ENCODE measurements at places on chromosomes 11 and 22. TPM values are rescaled to one million over a fixed set of nuclear protein-coding genes. Genes with fewer than 3 reads are reported as not detected.

The CCDC188 gene
- total RNA-seq = not detected

GRCh38 chr22:39457198-39457555 is 365 bp downstream of the MGAT3 start:
- H3K27ac ChIP-seq = no peak overlapping the region
- no peaks in the 10 kb centered on the region for H3K36me3 ChIP-seq
- peaks cover 11% of the 10 kb centered on the region for H3K4me1 ChIP-seq
- DNase-seq = no peak

- no peak overlapping the region for H3K27ac ChIP-seq
- DNase-seq = no peak
- H3K4me3 ChIP-seq = no peak overlapping the region
- peaks cover 4% of the 10 kb centered on the region for H3K27me3 ChIP-seq
Observed at GRCh38 chr22:23080613-23081290, 10.4 kb downstream of the GNAZ start.

GRCh38 chr11:47443817-47444216 is 5.1 kb downstream of the RAPSN start:
- H3K4me3 ChIP-seq = no peak overlapping the region
- no peaks in the 10 kb centered on the region for H3K4me1 ChIP-seq
- no peaks in the 10 kb centered on the region for H3K36me3 ChIP-seq
- no peak for DNase-seq
- H3K27me3 ChIP-seq = no peaks in the 10 kb centered on the region
- H3K27ac ChIP-seq = no peak overlapping the region

DNA sequence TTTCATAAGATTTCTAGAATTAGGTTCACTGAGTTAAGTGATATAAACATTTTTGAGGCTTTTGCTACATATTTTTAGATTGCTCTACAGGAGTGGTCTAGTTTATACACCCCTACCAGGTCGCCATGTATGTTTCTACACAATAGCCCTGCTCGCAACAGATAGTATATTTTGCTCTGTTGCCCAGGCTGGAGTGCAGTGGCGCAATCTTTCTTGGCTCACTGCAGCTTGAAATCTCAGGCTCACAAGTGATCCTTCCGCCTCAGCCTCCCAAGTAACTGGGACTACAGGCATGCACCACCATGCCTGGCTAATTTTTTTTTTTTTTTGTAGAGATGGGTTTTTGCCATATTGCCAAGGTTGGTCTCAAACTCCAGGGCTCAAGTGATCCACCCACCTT is 10.4 kb downstream of the ZNRF3 start:
- DNase-seq = no peak
- H3K4me3 ChIP-seq = no peak overlapping the region
- no peak overlapping the region for H3K27ac ChIP-seq
- H3K4me1 ChIP-seq = peaks cover 20% of the 10 kb centered on the region
- no peaks in the 10 kb centered on the region for H3K36me3 ChIP-seq
- H3K27me3 ChIP-seq = peaks cover 6% of the 10 kb centered on the region

GRCh38 chr22:20182365-20182764 is 31.5 kb upstream of the CCDC188 start:
- no peaks in the 10 kb centered on the region for H3K4me1 ChIP-seq
- no peak for DNase-seq
- no peaks in the 10 kb centered on the region for H3K36me3 ChIP-seq
- no peak overlapping the region for H3K27ac ChIP-seq
- H3K27me3 ChIP-seq = no peaks in the 10 kb centered on the region

Data from activated naive CD4-positive, alpha-beta T cell treated with anti-CD3 and anti-CD28 coated beads for 36 hours (primary cell).